A673 (cell line): ENCODE measurements at places on chromosomes 16 and 17. TPM values are rescaled to one million over a fixed set of nuclear protein-coding genes. Genes with fewer than 3 reads are reported as not detected.

GRCh38 chr17:78343187-78343542, 16.7 kb downstream of the SOCS3 start:
- peaks cover 12% of the 10 kb centered on the region for H3K4me1 ChIP-seq
- no peaks in the 10 kb centered on the region for H3K36me3 ChIP-seq
- H3K4me3 ChIP-seq = no peak overlapping the region
- no peak overlapping the region for H3K27ac ChIP-seq
- DNase-seq = no peak

DNA sequence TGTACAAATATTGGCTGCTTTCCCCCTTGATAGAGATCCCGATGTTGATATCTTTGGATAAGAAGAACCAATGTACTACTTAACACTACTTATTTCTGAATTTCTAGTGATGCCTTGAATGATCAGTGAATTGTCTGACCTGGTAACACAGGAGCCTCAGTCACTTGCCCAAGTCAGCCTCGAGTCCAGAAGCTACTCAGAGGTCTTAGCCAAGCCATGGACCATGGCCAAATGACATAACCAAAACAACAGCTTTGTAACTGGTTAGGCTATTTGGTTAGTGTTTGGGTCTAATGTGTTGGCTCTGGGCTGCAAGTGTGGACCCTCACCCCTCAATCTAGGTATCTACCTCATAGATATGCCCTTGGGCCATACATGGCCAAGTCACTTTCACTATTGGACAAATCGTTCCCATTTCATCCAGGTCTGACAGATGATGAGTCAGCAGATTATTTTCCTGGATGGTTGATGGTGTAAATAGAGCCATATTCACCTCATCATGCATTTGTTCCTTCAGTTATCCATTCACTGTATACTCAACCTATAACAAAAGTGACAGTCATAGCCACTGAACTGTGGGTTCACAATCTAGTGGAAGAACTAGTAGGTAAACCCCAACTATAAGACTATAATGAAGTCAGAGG, 3.5 kb downstream of the RBFOX1 start:
- H3K27me3 ChIP-seq = no peaks in the 10 kb centered on the region
- no peak overlapping the region for H3K4me3 ChIP-seq
- no peak overlapping the region for H3K27ac ChIP-seq
- no peaks in the 10 kb centered on the region for H3K4me1 ChIP-seq

GRCh38 chr16:57341441-57342303, 16.9 kb upstream of the CCL22 start:
- H3K4me3 ChIP-seq = no peak overlapping the region
- DNase-seq = peak; percentile 41
- no peaks in the 10 kb centered on the region for H3K36me3 ChIP-seq
- H3K27me3 ChIP-seq = peaks cover 1% of the 10 kb centered on the region

GRCh38 chr17:65783845-65784334, 222.4 kb upstream of the AXIN2 start:
- no peak overlapping the region for H3K4me3 ChIP-seq
- no peaks in the 10 kb centered on the region for H3K4me1 ChIP-seq
- H3K36me3 ChIP-seq = no peaks in the 10 kb centered on the region

DNA sequence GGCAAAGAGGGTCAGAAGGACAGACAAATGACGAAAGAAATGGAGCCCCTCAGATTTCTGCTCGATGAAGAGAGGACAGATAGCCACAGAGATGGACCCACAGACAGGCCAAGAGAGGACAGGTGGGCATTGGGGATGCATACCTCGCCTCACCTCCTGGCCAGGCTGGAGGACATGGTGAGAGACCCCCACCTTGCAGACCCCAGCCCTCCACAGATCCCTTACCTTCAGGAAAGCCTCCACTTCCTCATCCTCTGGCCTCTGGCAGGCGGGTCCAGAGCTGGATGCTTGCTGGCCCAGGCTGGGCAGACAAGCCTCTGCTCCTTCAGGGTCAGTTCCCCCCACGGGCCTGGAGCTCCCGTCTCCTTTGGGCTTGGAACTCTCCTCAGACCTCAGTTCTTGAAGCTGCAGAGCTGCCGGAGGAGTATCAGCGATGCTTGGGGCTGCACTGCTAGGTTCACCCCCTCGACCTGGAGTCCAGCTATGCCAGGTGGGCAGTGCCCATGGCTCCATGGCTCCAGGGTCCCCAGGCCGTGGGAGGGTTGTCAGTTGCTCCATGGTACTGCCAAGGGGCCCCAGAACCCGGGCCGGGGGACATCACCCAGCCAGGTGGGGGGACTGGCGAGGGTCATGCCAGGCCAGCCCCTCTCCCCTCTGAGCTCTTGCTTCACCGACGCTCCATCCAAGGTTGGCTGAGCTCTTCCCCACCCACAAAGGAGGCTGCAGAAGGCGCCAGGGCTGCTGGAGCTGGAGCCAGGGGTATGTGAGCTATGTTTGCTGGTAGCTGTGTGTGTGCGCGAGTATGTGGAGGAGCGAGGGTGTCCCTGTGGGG, 1.0 kb downstream of the TSPOAP1 start:
- H3K4me1 ChIP-seq = peaks cover 15% of the 10 kb centered on the region
- H3K36me3 ChIP-seq = no peaks in the 10 kb centered on the region
- no peaks in the 10 kb centered on the region for H3K27me3 ChIP-seq
- H3K27ac ChIP-seq = no peak overlapping the region
- H3K4me3 ChIP-seq = no peak overlapping the region
- DNase-seq = no peak

DNA sequence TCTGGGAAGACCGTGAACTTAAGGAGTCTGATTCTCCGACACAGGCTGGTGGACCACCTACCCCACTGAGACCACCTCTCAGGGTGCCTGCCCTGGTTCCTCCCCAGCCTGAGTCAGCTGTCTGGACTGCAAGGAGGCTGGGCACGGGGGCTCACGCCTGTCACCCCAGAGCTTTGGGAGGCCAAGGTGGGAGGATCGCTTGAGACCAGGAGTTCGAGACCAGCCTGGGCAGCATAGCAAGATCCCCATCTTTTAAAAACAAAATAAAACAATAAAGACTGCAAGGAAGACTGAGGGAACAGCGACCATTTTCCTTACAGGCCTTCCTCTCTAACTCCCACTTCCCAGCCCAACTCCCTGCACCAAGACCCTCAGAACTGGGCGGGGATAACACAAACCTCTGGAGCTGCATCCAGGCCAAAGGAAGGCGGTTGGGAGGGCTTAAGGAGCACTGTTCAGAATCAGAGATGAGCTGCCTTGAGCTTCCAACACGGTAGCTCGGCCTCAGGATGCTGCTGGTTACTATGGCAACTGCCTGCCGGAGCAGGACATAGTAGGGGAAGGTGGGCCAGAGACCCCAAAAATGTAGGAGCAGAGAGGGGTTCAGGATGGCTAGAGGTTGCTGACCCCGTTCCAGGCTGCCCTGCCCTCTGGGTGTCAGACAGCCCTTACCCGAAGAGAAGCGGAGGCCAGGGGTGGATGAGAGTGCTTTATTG, 4.4 kb downstream of the APOBR start:
- H3K4me3 ChIP-seq = no peak overlapping the region
- H3K27ac ChIP-seq = no peak overlapping the region
- no peak for DNase-seq
- H3K36me3 ChIP-seq = no peaks in the 10 kb centered on the region
- H3K4me1 ChIP-seq = no peaks in the 10 kb centered on the region

DNA sequence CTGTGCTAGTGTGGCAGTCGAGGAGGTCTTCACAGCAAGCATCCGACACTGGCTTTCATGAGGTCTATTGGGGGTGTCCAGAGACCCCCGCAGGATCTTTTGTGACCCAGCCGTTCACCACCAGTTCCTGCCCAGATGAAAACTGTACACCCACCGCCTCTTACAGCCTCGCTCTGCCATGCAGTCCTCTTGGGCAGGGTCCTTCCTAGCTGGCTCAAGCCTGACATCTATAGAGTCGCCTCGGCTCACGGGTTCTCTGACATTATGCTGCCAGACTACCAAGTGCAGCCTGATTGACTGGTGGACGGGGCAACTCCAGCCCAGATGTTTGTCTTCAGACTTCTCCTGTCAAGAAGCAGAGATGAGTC, 14.6 kb upstream of the CLEC10A start:
- H3K4me3 ChIP-seq = no peak overlapping the region
- H3K36me3 ChIP-seq = no peaks in the 10 kb centered on the region
- DNase-seq = no peak
- H3K4me1 ChIP-seq = peaks cover 9% of the 10 kb centered on the region
- no peaks in the 10 kb centered on the region for H3K27me3 ChIP-seq

- peak overlapping the region; percentile 33 for H3K4me3 ChIP-seq
- H3K27ac ChIP-seq = peak overlapping the region; percentile 100
- peak; percentile 71 for DNase-seq
- no peaks in the 10 kb centered on the region for H3K36me3 ChIP-seq
Observed at GRCh38 chr17:48990882-48991357, 6.3 kb upstream of the IGF2BP1 start.

TMEM204 gene
- total RNA-seq = not detected in 2 replicates

MFAP4 gene
- total RNA-seq = 60.9 and 92.7 TPM in 2 replicates

HAGH gene
- 14.4 and 23.4 TPM in 2 replicates for total RNA-seq

KRTAP4-4 gene
- not detected in 2 replicates for total RNA-seq

MMP28 gene
- total RNA-seq = not detected in 2 replicates
